HS-5 (cell line): ENCODE measurements at places on chromosomes 5 and 9.

DNA sequence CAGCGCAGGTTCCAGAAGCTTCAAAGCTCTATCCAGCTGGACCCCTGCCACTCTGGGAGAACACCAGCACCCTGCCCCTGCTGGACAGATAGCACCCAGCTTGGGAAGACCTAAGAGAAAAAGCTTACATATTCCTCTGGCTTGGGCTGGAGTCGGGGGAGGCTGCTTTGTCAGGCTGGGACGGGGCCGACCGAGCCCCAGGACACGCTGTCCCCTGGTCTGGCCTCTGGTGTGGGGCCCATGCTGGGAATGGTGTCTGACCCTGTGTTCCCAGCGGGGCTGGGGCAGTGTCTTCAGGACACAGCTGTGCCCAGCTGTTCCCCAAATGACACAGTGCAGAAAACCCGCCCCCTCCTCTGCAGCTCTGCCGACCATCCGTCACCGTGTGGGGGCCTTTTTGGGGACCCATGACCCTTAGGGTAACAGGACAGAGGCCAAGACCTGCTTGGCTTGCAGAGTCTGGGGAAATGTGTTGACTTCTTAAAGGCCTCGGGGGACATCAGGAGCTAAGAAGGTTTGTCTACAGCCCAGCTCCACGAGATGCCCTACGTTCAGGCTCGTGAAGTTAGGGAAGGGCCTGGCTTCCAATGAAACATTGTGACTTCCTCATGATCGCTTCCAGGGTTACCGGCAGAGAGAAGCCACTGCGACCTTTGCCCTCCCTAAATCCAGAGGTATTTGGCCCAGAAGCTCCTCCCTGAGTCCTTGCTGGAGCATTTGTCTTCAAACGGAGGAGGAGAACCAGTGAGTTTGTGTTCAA lies 20.4 kb upstream of the SLC2A6 start:
- no peak for DNase-seq

DNA sequence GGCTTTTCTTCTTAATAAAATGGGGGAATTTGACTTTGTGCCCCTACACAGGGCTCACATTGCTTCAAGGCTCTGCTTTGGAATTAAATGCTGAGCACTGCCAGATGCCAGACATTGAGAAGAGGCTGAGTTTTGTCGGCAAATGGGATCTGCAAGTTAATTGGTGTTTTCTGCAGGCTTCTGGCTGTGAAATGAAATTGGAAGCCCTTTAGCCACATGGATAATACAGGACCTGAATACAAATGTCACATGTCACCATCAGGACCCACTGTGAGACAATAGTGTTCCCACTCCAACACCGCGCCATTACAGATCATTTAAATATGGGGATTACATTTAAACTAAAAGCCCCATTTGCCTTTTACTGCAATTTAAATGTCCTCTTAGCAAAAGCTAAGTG lies 164.4 kb downstream of the ZSWIM6 start:
- DNase-seq: no peak

GRCh38 chr9:38160613-38161215 lies 91.7 kb upstream of the SHB start:
- no peak for DNase-seq

- DNase-seq: no peak
Observed at GRCh38 chr5:177607452-177608192, 7.7 kb downstream of the B4GALT7 start.

DNA sequence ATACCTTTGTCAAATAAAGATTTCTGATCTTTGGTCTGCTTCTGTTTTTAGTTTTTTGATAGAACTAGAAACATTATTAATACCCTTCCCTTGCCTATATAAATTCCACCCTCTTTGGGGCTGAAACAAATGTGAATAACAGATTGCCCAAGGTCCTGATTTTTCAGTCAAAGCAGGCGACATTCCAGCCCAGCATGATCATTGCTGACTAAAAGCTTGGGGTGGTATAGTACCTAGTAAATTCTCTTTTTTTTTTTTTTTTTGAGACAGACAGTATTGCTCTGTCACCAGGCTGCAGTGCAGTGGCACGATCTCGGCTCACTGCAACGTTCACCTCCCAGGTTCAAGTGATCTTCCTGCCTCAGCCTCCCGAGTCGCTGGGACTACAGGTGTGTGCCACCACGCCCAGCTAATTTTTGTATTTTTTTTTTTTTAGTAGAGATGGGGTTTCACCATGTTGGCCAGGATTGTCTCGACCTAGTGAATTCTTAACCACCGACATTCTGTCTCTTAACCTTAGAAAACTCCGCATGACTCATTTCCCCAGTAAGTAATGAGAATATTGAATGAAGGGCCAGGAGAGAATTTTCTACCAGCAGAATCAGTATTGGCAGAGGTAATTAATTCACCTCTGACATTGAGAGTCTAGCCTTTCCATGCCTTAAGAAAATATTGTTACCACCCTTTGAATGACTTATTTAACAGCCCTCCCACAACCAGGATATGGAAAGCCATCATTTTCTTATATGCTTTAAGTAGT lies 226.4 kb downstream of the GNA14 start:
- DNase-seq: no peak

DNA sequence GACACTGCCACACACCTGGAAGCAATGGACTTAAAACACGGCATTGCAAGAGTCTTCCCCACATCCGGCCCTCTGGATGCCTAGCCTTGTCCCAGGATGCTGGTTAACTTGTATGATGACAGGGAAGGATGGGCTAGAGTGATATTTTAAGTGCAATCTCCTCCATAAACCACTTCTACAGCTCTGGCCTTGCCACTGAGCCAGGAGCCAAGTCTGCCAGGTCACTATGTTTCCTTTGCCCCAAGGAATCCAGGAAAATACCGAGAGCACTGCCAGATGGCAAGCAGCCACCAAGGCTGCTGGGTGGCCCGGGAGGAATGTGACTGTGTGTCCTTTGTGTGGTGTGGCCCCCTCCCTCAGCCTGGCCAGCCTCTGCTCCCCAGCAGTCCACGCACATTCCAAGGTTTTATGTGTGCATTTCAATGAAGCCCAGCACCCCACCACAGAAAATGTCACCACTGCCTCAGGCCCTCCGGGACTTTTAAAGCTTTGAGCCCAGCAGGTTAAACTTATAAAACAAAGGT lies 106.0 kb downstream of the FRMD3 start:
- DNase-seq: no peak

GRCh38 chr5:133343196-133343595 lies 269.1 kb downstream of the FSTL4 start:
- DNase-seq: no peak

DNA sequence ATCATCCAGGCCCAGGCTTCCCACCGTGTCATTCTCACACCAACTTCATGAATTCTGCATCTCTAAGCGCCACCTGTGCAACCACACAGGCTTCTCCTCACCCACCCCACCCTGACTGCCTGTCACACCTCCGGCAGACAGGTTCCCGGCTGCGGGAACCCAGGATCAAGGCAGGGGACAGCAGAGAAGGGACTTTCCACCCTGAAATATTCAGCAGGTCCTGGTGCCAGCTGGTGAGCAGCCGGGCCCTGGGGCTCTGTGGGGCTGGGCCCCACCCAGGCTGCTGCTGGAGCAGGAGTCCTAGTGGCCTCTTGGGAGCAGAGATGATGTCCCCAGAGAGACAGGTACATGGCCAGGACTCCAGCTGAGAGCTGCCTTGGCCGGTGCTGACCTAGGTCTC lies 12.7 kb downstream of the ANXA6 start:
- no peak for DNase-seq

GRCh38 chr9:7456377-7456776 lies 343.2 kb downstream of the DMAC1 start:
- no peak for DNase-seq
